Stimulated activated CD8-positive, alpha-beta memory T cell treated with anti-CD3 and anti-CD28 coated beads, Interleukin-12 subunit alpha, Interleukin-12 subunit beta, amount 100 ng/mL, for 4 hours (primary cell): ENCODE measurements at places on chromosomes 7 and 10.

GRCh38 chr10:121235692-121236091 is 362.6 kb downstream of the FGFR2 start:
- DNase-seq: no peak

GRCh38 chr10:95482501-95483233 is 78.5 kb downstream of the SORBS1 start:
- no peak for DNase-seq

GRCh38 chr7:142811154-142811737 is 40.5 kb downstream of the PRSS2 start:
- no peak for DNase-seq

DNA sequence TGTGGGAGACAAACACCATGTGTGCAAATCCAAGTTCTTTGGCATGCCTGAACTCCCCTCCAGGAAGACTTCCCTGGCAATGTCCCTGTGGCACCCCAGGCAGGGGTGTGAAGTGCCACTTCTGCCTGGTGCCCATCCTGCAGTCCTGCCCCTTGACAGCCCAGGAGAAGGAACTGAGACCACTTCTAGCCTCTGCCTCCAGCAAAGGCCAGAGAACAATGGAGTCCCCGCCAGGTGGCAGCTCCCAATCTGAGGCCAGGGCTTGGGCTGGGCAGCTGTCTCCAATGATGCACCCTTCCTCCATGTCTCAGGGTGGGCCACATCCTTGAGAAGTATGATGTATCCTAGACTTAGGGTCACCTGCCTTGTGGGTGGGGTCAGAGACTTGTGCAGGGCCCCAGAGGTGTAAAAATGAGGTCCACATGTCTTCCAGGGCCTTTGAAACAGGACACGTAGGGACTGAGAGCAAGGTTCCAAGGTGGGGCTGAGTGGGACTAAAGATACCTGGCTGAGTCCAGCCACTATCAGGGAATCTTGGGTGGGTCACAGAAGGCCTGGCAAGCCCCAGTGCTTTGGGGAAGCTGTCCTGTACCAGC is 5.5 kb downstream of the FXYD4 start:
- DNase-seq: no peak

- DNase-seq: no peak
These were observed 290.8 kb upstream of the PCDH15 start for GRCh38 chr10:55091691-55092328.

DNA sequence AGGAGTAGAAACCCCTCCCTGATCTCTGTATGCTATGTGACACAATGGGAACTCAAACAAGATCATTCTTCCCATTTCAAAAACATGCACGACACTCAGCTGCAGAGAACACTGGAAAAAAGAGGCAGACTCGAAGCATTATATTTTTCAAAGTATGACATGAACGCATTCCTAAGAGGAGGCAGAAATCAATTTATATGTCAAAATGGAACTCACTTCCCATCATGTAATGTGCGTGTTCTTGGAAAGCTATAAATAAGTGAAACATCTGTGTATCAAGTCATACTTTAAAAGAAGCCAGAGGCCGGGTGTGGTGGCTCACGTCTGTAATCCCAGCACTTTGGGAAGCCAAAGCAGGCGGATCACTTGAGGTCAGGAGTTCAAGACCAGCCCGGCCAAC is 142.7 kb downstream of the ICA1 start:
- no peak for DNase-seq

- DNase-seq: no peak
These were observed 99.0 kb downstream of the AOAH start for GRCh38 chr7:36625247-36625646.

DNA sequence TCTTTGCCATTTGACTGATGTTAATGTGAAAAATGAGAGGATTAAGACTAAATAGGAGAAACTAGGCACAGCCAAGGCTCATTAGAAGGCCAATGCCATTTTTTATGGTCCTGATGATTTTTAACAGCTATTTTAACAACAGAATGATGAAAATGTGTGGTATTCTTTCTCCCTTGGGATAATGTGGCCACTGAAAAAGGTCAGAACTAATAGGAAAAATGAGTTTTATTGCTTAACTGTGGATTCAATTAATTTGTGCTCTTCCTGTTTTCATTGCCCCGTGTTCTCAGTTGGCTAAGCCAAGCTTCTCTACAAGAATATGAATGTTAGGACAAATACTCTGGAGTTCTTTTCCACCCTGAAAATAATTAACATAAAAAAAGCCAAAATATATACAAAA is 56.6 kb downstream of the BMPER start:
- DNase-seq: no peak

DNA sequence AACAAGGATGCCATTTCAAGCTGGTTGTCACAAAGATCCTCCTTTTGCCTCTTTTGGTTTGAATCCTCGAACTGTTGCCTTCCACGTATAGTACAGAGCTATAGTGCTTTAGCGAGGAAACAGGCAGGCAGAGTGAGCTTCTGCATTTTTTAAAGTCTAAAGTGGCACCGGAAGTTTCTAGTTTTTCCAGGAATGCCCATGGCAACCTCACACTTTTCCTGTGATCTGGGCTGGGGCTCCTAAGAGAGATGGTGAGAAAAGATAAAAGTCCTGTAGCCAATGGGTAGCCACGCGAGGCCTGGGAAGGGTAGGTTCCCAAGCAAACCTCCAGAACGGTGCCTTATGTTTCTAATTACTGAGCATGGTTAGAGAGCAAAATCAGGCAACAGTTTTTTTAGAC is 76.7 kb downstream of the CALD1 start:
- no peak for DNase-seq
